ENCODE measurements at places on chromosomes 5 and 9.

DNA sequence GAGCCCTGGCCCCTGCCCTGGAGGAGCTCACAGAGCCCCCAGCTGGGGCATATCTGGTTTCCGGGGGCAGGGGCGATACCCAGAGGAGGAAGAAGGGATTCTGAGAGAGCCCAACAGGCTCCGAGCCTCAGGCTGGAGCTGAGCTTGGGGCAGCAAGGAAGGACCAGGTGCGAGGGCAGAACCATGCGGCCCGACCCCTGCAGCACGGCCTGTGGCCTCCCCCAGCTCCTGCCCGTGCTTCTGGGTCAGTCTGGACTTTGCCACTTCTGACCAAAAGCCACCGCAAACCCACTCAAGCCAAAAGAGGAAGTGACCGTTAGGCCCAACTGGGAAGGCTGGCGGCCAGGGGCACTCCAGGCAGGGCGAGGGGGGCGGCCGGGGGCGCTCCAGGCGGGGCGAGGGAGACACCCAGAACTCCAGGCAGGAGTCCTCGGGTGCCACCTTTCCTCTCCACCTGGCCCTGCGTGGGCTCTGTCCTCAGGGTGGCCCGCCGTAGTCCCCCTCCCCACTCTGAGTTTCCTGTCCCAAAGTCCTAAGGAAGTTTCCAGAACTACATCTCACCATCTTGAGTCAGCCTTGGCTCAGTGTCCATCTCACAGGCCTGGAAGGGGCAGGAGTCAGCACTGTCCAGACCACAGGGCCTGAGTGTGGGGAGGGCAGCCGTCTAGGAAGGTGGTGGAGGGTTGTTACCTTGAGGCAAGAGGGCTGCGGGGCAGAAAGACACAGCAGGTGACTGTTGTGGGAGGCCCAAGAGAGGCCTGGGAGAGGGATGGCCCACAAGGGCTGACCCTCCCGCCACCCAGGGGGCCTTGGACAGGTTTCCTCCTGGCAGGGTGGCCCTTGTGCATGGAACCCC is 946 bp upstream of the LTC4S start:
- no peak for DNase-seq

DNA sequence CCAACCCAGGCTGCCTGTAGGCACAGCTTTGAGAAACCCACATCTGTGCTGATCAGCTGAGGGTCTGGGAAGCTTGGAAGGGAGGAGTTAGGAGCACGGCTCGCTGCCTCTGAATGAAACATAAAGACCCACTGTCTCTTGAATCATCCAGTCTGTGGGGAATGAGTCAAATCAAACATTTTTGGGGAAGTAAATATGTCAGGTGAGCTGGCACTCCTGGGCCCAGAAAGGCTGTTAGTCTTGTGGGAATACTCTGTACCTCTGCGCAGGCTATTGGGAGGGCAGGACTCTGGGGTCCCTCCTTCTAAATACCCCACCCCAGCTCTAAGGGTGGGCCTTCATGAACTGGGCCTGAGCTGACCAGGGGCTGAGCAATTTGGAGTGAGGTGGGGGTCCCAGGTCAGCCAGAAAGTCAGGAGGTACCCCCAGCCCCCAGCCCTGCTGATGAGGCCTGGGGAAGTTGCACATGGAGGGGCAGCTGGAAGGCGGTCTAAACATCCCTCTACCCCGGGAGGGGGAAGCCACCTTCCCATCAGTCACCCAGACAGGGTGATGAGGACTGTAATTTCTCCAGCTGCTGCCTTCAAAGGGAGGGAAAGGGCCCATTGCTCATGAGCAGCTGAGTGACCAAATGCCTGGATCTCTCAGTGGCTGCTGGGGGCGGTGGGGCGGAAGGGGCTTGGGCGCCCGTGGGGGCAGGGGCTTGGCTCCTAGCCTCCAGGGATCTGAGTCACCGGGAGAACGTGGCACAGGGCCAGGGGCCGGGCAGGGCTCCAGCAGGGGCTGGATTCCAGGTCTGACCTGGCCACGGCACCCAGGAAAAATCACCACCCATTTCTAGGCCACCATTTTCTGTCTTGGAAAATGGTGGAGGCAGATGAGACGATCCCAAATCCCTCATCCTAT is 10.8 kb downstream of the FIBCD1 start:
- DNase-seq: no peak

DNA sequence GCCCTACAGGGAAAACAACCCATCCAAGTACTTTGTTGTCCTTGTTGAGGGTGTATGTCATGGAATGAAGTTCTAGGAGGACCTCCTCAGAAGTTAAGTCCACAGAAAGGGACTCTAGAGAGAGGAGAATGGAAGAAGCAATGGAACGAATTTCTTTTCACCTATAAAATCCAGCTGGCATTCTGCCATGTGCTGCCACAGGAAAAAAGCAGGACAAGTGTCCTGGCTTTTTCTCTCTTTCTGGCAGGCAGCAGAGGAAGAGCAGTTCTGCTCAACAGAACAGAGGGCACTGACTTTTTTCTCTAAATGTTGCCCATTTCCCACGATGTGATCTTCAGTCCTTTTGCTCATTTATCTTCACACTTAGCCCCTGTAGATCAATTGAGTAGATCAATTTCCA is 240.8 kb downstream of the MCTP1 start:
- no peak for DNase-seq

DNA sequence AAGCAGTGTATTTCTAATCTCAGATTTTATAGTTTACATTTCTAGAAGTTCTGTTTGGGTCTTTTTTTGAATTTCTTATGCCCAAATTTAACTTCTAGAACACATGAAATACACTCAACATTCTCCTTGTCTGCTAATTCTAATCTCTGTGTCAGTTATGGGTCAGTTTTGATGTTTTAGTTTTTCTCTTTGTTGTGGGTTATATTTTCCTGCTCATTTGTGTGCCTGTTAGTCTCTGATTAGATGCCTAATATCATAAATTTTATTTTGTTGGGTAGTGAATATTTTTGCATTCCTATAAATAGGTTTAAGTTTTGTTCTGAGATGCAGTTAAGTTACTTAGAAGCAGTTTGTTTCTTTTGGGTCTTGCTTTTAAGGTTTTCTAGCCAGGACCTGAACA is 12.4 kb downstream of the LCP2 start:
- DNase-seq: no peak

DNA sequence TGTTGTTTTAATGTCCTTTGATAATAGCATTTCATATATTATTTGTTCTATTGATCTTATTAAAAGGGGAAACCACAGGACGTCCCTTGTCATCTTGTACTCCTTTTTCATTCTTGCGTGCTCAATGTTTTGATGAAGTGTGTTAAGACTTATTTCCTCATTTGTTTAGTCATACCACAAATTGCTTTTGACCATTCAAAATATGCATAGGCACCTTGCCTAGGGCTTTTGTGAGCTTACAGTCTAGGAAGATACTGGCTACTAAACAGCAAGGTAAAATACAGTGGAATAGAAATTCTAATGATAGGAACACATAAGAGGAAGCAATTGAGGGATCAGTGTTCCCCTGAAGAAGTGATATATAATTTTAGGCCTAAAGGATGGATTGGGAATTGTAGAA is 190.3 kb downstream of the WDR70 start:
- no peak for DNase-seq

- DNase-seq: no peak
Measured at GRCh38 chr5:51414516-51414915, 31.3 kb downstream of the ISL1 start.

- DNase-seq: no peak
Measured at GRCh38 chr9:104339692-104340091, 164.4 kb upstream of the OR13F1 start.
